ENCODE measurements at places on chromosomes 2 and 18. TPM values are rescaled to one million over a fixed set of nuclear protein-coding genes. Genes with fewer than 3 reads are reported as not detected.

Gene METTL4
- polyA plus RNA-seq: 8.9 TPM

DNA sequence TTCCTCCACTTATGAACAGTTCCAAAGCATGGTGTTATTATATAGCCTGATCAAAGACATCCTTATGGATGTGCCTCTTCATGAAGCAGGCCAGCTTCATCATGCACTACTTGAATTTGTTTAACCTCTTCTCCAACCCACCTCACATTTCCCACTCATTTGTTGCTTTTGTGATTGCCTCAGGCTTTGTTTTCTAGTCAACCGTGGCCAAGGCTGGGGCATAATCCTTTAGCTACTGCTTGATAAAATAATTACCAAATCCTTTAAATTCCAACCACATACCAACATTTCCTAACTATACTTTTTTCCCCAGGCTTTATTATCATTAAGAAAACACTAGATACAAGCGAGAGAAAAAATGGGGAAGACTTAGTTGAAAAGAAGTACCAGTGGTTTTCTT lies 39.6 kb upstream of the SCN1A start:
- no peak for DNase-seq

Gene NMUR1
- polyA plus RNA-seq: 0.21 TPM

Gene CYS1
- 12.3 TPM for polyA plus RNA-seq

DNA sequence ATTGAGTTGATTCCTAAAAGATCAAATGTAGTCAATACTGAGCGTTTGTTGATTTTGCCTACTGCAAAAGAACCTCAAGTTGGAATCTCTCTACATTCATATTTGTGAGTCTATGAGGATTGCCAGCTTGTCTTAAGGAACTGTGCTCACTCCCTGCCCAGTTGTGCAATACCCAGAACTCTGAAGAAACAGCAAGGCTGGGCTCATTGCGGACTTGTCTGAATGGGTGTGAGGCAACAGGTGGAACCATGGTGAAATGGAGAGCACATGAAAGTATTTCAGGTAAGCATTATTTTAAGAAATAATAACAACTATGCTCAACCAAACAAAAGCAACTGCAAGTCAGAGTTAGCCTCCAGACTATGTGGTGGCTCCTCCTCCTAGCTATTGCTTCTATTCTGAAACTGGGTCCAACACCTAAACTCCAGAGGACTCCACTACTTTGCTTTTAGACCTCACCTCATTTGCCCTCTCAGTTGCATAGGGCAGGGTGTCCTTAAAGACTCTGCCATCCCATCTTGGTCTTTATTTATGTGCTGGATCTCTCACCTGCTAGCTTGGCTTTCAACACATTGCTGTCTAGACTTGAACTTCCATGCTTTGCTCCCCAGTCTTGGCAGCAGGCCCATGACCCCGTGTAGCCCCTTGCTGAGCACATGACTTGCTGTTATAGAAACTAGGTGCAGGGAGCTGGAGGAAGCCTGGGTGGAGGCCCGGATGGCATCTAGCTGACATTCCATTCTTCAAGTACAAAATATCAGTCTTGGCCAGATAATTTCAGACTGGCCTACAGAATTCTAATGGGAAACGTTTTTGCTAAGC lies 94.8 kb upstream of the ARL5A start:
- peak; percentile 37 for DNase-seq

GRCh38 chr18:63562284-63562683 lies 20.1 kb downstream of the SERPINB12 start:
- DNase-seq: no peak

Gene TMEM198
- polyA plus RNA-seq: 1.6 TPM

Gene ITGB6
- 77.2 TPM for polyA plus RNA-seq

DNA sequence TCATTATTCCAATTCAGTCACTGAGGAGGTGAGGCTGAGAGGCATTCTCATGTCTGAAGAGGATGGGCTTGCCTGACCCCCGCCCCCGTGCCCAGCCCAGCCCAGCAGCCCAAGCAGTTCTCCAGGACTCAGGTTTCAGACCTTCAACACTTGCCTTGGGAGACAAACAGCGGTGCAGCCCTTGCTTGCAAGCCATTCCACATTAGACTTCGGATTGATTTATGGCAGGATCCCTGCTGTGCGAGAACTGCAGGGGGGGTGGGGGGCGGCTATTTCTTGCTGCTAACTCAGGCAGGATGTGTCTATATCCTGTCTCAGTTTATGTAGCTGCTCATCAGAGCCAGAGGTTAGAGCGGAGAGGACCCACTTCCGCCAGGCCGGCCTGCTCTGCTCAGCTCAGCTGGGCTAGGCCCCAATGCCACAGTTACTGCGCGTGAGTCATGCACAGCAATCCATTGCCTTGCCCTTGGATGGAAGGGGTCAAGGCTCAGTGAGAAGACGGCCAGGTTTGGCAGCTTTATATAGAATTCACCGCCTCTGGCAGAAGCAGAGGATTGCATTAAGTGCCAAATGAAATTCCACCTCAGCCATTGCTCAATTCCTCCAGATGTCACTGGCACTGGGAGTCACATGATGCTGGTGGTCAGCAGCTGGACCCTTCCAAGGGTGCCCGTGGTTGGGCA lies 1.8 kb downstream of the GYPC start:
- peak; percentile 52 for DNase-seq

- DNase-seq: no peak
Observed at GRCh38 chr2:10620481-10620880, 69.3 kb downstream of the NOL10 start.

GRCh38 chr2:57674025-57674424 lies 372.6 kb upstream of the VRK2 start:
- no peak for DNase-seq
